ENCODE measurements at places on chromosomes 12 and 14. TPM values are rescaled to one million over a fixed set of nuclear protein-coding genes. Genes with fewer than 3 reads are reported as not detected.

The HOXC11 gene
- not detected for polyA plus RNA-seq

The CCDC197 gene
- polyA plus RNA-seq = not detected

The RDH12 gene
- 1.2 TPM for polyA plus RNA-seq

The RASSF3 gene
- 36.2 TPM for polyA plus RNA-seq

The GPRC5D gene
- polyA plus RNA-seq = 1.7 TPM

The IFT81 gene
- polyA plus RNA-seq = 37.6 TPM

- no peak for DNase-seq
These were observed 32.3 kb upstream of the EIF5 start for GRCh38 chr14:103301512-103302354.

- DNase-seq = no peak
These were observed 8.1 kb downstream of the LPAR5 start for GRCh38 chr12:6627616-6628015.

DNA sequence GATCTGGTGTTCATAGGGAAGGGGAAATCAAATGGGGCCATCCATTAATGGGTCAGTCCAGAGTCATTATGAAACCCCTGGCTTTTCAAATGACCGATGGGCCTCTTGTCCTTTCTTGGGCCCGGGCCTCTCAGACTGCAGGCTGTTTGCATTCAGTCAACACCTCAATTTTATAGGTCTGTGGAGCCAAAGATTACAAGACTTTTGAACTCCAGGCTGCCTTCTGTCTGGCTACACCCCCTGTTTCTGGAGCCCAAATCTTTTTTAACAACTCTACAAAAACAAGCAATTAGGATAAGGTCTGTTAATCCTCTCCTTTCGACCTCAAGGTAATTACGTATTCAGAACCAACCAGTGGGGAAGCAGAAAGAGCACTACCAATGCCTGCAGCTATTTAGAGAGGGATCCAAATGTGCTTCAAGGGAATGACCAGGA is 35.6 kb downstream of the DUSP6 start:
- no peak for DNase-seq

DNA sequence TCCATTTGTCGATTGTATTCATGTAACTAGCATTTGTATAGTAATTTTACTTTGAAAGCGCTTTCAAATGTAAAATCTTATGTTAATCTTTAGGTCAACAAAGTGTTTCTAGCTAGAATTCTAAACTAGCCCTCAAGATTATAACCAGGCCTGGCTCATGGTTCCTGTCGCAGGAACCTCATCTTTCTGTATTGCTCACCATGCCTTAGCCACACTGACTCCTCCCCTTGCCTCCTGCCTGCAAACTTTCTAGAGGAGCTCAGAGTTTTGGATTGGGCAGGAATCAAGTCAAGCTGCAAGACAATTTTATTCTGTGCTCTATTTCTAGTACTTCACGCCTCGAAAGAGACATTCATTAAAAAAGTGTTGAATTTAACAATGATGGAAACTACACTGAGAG is 99.8 kb downstream of the TGFB3 start:
- no peak for DNase-seq

GRCh38 chr14:87896393-87897380 is 96.3 kb downstream of the GALC start:
- DNase-seq = no peak

GRCh38 chr12:120363274-120363855 is 5.6 kb downstream of the MSI1 start:
- DNase-seq = no peak

- no peak for DNase-seq
These were observed 22.3 kb upstream of the CHGA start for GRCh38 chr14:92900660-92901059.

DNA sequence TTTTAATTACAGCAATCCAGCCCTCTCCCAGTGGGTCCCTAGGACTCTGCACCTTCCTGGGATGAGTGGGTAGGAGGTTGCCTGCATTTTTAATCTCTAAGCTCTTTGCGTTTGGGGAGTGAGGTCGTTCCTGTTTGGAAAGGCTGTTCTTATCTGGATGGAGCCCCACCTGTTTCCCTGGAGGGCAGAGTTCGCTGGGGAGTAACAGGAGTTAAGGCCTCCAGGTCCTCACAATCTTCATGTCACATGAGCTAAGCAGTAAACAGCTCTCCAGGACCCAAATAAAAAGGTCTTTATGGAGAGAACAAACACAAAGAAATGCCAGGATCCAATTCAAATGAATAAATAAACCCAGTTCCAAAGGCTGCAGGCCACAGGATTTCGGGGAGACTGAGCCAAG is 56.0 kb upstream of the RFLNA start:
- no peak for DNase-seq

GRCh38 chr12:13707829-13708228 is 273.6 kb downstream of the GRIN2B start:
- DNase-seq = no peak

All from left lung (tissue), 14 donors.